Hepatocyte (in vitro differentiated cells): ENCODE measurements at places on chromosomes 6 and 20. TPM values are rescaled to one million over a fixed set of nuclear protein-coding genes. Genes with fewer than 3 reads are reported as not detected.

The ASIP gene
- not detected in 2 replicates for total RNA-seq

DNA sequence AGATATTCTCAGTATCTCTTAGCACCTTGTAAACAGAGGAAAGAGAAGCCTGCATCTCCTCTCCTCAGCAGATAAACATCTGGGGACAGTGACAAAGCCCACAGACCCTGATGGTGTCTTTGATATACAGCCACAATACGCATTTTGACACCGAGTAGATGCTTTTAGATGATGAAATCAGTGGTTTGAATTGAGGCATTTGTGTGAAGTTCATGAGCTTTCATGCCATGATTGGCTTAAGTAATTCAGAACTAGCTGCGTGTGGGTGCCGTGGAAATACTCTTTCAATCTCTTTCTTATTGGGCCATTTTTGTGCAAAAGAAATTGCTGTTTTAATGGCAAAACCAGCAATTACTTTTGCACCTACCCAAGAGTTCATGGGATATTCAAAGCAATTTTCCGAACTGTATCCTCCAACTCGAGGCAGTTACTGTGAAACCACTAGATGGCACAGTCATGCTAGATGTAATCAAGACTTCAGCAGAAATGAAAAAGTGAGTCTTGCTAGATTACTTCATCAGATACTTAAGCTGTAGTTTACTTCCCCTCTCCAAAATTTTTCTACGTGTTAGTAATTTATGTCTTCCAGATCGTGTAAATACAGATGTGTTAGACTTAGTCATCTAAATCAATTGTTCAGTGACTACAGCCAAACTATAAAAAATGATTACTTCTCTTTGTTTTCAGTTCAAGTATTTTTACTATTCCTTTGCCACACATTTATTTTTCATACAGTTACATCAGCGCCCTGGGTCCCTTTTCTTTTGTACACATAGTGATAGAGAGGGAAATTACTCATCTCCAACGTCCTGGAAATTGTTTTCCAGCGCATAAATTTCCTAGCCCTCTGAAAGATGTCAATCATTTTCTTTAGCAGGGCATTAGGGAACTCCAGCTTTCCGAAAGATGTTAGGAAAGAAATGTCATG, 49.4 kb downstream of the IYD start:
- H3K36me3 ChIP-seq, result no peaks in the 10 kb centered on the region
- DNase-seq, result peak; percentile 84
- H3K4me1 ChIP-seq, result no peaks in the 10 kb centered on the region
- no peak overlapping the region for H3K4me3 ChIP-seq

DNA sequence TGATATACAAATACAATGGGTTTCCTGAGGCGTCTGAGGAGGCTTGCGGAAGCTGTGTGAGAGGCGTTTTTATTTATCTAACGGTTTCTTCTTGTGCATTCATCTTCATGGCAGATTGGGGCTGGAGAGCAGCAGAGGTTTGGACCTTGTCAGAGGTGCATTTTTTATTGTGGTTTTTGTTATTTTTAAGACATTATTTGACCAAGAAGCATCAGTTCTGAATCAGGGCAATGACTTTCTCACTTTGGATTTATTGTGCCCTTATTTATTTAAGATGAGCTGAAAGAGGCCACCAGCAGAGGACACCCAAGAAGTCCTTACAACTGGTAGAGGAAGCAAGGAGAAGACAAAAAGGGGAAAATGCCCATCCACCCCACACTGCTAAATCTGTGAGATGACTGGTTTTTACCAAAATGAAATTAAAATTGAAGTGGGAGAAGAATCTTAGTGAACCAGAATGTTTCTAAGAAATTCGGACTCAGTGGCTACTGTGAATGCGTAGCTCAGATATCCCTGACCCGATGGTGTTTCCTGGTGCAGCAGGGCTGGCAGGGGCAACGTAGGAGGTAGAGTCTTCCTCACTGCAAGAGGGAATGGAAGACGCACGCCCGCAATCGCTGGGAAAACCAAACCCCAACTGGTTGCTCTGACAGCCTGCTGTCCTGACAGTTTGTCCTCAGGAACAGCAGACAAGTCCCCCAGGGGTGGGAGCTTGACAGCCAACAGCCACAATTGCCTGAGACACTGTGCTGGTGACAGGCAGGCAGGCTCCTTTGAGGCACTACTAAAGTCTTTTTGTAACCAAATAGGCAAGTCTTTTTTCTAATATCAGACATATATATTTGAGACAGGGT, 14.2 kb downstream of the PRR18 start:
- H3K27ac ChIP-seq, result no peak overlapping the region

DNA sequence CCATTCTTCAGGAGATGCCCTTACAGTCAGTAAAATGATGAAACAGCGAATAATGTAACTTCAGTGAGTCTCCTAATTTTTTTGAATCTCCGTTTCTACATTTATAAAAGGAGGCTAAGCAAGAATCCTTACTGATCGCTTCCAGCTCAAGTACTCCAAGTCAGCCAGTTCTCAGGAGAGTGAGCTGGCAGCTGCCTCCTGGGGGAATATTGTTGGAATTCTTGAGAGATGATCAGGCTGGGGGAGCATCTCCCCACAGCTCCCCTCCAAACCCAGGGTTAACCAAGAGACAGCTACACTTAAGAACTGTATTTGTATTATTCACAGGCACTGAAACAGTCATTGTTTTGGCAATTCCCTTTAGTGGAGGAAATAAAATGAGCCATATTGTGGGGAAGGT, 89.1 kb upstream of the PCSK2 start:
- no peaks in the 10 kb centered on the region for H3K4me1 ChIP-seq
- no peak for DNase-seq
- H3K27ac ChIP-seq, result no peak overlapping the region
- no peaks in the 10 kb centered on the region for H3K36me3 ChIP-seq

DNA sequence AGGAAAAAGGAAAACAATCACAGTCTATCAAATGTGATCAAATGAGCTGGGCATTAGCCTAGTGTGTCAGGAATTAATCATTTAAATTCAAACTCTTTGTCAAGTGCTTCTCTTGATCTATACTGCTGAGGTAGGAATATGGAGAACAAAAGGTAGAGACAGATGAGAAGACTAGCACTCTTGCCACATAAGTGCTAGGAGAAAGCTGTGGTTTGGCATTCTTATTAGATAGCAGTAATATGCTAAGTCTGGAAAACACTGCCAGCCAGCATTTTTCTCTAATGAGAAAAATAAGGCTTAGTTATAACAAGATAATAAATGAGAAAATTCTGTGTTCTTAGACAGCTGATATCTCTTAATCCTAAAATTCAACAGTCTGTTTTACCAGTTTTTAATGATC, 38.9 kb downstream of the ORC3 start:
- H3K4me1 ChIP-seq, result peaks cover 3% of the 10 kb centered on the region
- H3K4me3 ChIP-seq, result no peak overlapping the region
- no peak for DNase-seq
- H3K27me3 ChIP-seq, result no peaks in the 10 kb centered on the region
- peak overlapping the region; percentile 14 for H3K27ac ChIP-seq

DNA sequence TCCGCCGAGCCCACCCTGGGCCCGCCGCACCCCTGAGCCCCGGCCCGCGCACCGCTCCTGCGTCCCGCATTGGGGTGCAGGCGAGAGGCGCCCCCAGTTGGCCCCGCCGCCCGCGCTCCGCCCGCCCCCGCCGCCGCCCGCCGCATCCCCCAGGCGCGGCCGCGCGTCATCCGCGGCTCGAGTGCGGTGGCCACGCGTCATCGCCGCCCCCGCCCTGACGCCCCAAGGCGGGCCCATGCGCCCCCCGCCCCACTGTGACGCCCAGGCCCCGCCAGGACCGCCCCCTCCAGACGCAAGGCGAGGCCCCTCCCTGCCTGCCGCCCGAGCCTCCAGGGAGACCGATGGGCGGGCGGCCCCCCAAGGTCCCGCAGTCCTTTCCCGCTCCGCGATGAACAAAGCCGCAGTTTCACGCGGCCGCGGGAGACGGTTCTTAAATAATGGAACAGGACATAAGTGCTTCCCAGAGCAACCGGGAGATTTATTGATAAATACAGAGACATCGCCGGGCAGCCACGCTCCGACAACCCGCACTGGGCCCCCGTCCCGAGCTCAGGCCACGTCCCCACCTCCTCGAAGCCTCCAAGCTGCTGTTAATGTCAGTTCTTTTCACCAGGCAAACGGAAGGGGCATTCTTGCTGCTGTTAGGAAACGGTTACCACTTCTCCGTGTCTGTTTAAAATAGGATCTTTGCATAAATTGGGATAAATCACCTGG, at the start of gene ANKRD60:
Gene ANKRD60 (minus strand): TSS at position 170 of the 714 bp plus-strand sequence. CDS start 0 bp downstream, at position 170.
- peak; percentile 55 for DNase-seq
- peaks cover 63% of the 10 kb centered on the region for H3K27me3 ChIP-seq
- H3K36me3 ChIP-seq, result no peaks in the 10 kb centered on the region
- peak within 1 kb of the TSS; percentile 42 for H3K4me3 ChIP-seq
- peaks cover 9% of the 10 kb centered on the region for H3K4me1 ChIP-seq

DNA sequence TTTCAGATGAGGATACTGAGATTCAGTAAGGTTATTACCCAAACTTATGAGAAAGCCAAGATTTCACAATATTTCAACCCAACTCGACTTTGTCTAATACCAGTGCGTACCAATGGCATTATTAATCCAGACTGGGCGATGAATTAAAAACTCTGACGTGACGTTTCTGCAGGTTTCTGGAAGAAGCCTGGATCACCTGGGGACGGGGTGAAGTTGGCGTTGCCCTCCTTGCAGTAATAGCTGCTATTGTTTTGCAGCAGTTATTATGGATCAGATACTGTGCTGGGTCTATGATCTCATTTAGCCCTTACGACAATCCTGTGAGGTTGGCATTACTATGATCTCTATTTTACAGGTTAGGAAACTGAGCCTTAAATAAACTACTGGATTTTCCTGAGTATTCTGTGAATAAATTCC, 569 bp upstream of the CDC5L start:
- peak overlapping the region; percentile 20 for H3K4me3 ChIP-seq
- DNase-seq, result peak; percentile 20
- H3K36me3 ChIP-seq, result no peaks in the 10 kb centered on the region
- peak overlapping the region; percentile 94 for H3K27ac ChIP-seq
- H3K27me3 ChIP-seq, result no peaks in the 10 kb centered on the region
- peaks cover 11% of the 10 kb centered on the region for H3K4me1 ChIP-seq

The BMP6 gene
- total RNA-seq, result 2.9 and 4.3 TPM in 2 replicates

The WFDC11 gene
- not detected in 2 replicates for total RNA-seq

DNA sequence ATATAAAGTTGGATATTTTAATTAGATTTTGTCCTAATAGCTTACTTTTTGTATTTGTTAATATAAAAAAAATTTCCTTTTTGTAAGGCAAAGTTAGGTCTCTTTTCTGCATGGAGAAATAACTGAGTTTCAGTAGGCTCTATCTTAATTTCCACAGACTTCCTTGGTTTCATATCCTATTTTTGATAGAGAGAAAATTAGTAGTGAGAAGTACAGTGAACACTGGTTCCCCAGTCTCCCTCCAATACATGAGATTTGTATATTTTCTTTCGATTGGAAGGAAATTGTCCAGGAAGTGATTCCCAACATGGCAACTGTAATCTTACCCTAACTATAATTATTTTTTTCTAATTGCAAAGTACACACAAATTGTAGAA, 26.4 kb downstream of the TRIM27 start:
- H3K4me3 ChIP-seq, result peak overlapping the region; percentile 90
- H3K4me1 ChIP-seq, result no peaks in the 10 kb centered on the region
- H3K27ac ChIP-seq, result peak overlapping the region; percentile 99
- no peak for DNase-seq
- no peaks in the 10 kb centered on the region for H3K27me3 ChIP-seq

The FKBP1C gene
- 0.80 TPM in 1 of 2 replicates, not detected in the other for total RNA-seq

The PLCB1 gene
- 12.4 and 20.5 TPM in 2 replicates for total RNA-seq

The ABHD16B gene
- not detected in 2 replicates for total RNA-seq

- H3K4me1 ChIP-seq, result no peaks in the 10 kb centered on the region
- no peaks in the 10 kb centered on the region for H3K36me3 ChIP-seq
- no peaks in the 10 kb centered on the region for H3K27me3 ChIP-seq
- H3K4me3 ChIP-seq, result no peak overlapping the region
These were observed 22.3 kb downstream of the DNMT3B start for GRCh38 chr20:32784369-32785080.

The CDK5RAP1 gene
- total RNA-seq, result 22.4 and 35.6 TPM in 2 replicates

DNA sequence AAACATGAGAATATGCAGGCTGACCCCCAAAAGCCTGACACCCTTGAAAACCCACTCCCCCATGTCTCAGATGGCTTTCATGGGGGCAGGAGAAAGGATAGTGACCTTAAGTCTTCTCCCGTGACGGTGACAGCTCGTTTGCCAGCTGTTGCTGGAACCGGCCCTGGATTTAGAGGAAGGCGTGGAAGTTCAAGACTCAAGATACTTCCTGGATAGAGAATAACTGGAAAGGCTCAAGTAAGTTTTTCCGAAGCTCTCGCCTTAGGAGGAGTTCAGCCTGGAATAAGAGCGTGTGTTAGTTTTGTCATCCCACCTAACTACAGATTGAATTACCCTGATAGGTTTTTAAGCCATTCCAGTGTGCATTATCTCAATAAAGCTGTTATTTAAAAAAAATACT, 11.6 kb upstream of the MTG2 start:
- no peak overlapping the region for H3K4me3 ChIP-seq
- no peaks in the 10 kb centered on the region for H3K4me1 ChIP-seq
- no peaks in the 10 kb centered on the region for H3K27me3 ChIP-seq

- H3K4me1 ChIP-seq, result peaks cover 22% of the 10 kb centered on the region
- no peak overlapping the region for H3K4me3 ChIP-seq
- peak overlapping the region; percentile 80 for H3K27ac ChIP-seq
- no peaks in the 10 kb centered on the region for H3K27me3 ChIP-seq
- H3K36me3 ChIP-seq, result no peaks in the 10 kb centered on the region
These were observed 98.6 kb upstream of the MRPS10 start for GRCh38 chr6:42315991-42316970.

The LRRN4 gene
- total RNA-seq, result 10.5 and 19.2 TPM in 2 replicates

DNA sequence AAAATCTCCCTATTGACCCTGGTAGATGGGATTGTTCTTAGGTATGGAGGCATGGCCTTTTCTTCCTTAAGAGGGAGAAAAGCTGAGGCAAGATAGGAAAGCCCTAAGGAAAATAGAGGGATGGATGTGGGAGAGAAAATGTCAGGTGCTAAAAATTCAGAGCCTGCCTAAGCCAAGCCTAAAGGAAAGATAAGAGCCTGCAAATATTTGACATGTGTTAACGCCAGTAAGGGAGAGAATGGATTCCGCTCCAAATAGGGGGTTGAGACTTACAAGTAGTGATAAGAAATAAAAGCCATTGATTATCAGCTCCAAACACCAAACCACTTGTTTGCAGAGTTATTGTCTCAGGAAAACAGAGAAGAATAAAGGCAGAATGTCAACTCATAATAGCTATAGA, 533.6 kb downstream of the PTPRT start:
- no peaks in the 10 kb centered on the region for H3K4me1 ChIP-seq
- no peaks in the 10 kb centered on the region for H3K36me3 ChIP-seq
- H3K27ac ChIP-seq, result no peak overlapping the region
- H3K27me3 ChIP-seq, result no peaks in the 10 kb centered on the region
- H3K4me3 ChIP-seq, result no peak overlapping the region

The SLC22A2 gene
- total RNA-seq, result 0.43 and 1.2 TPM in 2 replicates

GRCh38 chr6:45717027-45717426, 298.6 kb downstream of the CLIC5 start:
- H3K4me1 ChIP-seq, result peaks cover 6% of the 10 kb centered on the region
- no peak overlapping the region for H3K27ac ChIP-seq
- no peaks in the 10 kb centered on the region for H3K27me3 ChIP-seq

DNA sequence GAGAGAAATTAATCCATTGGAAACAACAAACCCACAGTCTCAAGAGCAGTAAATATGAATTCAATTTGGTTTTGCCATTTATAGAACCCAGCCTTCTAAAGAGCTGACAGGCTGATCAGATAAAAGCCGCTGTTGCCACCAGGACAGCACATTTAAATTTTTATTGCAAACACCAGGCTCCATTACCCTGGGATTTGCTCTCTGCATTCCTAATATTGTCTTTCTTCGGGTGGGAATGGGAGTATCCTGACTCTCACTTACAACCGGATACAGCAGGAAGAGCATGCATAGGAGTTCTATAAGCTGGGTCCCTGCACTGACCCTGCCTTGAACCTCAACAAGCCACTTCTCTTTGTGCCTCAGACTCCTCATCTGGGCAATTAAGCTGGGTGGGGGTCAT, 142.9 kb downstream of the LRFN2 start:
- no peak for DNase-seq
- no peaks in the 10 kb centered on the region for H3K27me3 ChIP-seq
- no peaks in the 10 kb centered on the region for H3K36me3 ChIP-seq
- H3K4me3 ChIP-seq, result no peak overlapping the region
- H3K4me1 ChIP-seq, result no peaks in the 10 kb centered on the region

The ENPP3 gene
- 1.0 and 2.7 TPM in 2 replicates for total RNA-seq
